CD4-positive, alpha-beta T cell (primary cell): ENCODE measurements at places on chromosomes 12 and 14. TPM values are rescaled to one million over a fixed set of nuclear protein-coding genes. Genes with fewer than 3 reads are reported as not detected.
A peak's percentile ranks its signal among the peaks of the same experiment; 100 is the strongest.

The BDKRB2 gene
- not detected for total RNA-seq

The KCNH3 gene
- total RNA-seq, result 2.4 TPM

The CBLN3 gene
- total RNA-seq, result 1.7 TPM

The STXBP6 gene
- not detected for total RNA-seq

The ANO4 gene
- not detected for total RNA-seq

The HELB gene
- total RNA-seq, result 35.8 TPM

The SLC8A3 gene
- not detected for total RNA-seq

The PLEKHD1 gene
- 0.63 TPM for total RNA-seq

The FAM90A1 gene
- 0.47 TPM for total RNA-seq

The TDRD9 gene
- 0.17 TPM for total RNA-seq

The TMEM132D gene
- not detected for total RNA-seq

The KRT81 gene
- not detected for total RNA-seq

The TEX52 gene
- total RNA-seq, result not detected

The DTD2 gene
- 5.7 TPM for total RNA-seq

DNA sequence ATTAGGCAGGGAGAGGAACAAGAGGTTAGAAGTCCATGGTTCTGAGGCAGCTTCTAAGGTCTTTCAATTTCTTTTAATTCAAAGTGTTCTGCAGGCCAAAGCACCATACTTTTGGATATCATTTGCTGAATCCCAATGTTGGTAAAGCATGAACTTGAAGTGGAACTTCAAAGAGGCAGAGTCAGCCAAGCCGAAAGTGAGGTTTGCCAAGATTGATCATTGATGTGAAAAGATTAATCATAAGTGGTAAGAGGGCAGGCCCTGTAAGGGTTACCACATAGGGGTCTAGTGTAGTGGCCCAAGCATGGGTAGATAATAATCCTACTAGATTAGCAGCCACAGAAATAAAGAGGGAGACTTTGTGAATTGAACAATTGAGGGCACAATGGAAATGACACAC is 191.7 kb upstream of the DIO2 start:
- DNase-seq, result no peak
- no peak overlapping the region for H3K4me3 ChIP-seq
- no peaks in the 10 kb centered on the region for H3K27me3 ChIP-seq
- no peaks in the 10 kb centered on the region for H3K36me3 ChIP-seq

DNA sequence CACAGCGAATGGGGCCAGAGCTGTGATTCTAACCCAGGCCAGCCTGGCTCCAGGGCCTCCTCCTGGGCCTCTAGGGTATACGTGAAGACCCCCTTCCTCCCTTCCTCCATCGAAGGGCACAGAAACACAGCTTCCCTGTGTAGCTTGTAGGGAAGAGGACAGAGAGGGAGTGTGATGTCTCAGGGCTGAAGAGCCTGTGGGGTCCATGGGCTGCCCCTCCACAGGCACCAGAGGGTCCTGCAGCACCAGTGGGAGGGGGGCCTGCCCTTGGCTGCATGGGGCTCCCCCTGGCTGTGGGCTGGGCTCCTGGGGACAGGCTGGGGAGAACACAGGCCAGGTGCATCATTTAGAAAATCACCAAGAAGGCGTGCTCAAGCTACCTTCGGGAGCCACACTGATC is 178.5 kb downstream of the CALM1 start:
- DNase-seq, result no peak
- H3K4me1 ChIP-seq, result no peaks in the 10 kb centered on the region
- no peaks in the 10 kb centered on the region for H3K36me3 ChIP-seq
- no peak overlapping the region for H3K4me3 ChIP-seq

DNA sequence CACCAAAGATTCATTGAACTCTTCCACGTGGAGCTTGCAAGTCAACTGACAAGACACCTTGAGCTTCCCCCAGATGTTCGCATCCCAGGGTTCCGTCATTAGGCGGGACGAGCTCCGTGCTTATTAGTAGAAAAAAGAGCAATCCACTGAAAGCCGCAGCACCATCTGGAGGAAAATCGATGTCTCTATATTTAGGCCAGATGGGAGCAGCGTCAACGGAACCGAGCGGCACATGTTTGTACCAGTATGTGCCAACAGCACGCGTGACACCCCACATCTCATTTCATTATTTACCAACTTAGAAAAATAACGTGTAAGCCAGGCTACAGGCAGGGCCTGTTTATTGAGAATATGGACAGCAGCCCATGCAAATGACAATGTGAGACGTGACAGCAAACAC is 45.8 kb upstream of the TMEM132D start:
- no peaks in the 10 kb centered on the region for H3K27me3 ChIP-seq
- H3K4me1 ChIP-seq, result no peaks in the 10 kb centered on the region
- no peaks in the 10 kb centered on the region for H3K36me3 ChIP-seq
- DNase-seq, result no peak
- no peak overlapping the region for H3K4me3 ChIP-seq

DNA sequence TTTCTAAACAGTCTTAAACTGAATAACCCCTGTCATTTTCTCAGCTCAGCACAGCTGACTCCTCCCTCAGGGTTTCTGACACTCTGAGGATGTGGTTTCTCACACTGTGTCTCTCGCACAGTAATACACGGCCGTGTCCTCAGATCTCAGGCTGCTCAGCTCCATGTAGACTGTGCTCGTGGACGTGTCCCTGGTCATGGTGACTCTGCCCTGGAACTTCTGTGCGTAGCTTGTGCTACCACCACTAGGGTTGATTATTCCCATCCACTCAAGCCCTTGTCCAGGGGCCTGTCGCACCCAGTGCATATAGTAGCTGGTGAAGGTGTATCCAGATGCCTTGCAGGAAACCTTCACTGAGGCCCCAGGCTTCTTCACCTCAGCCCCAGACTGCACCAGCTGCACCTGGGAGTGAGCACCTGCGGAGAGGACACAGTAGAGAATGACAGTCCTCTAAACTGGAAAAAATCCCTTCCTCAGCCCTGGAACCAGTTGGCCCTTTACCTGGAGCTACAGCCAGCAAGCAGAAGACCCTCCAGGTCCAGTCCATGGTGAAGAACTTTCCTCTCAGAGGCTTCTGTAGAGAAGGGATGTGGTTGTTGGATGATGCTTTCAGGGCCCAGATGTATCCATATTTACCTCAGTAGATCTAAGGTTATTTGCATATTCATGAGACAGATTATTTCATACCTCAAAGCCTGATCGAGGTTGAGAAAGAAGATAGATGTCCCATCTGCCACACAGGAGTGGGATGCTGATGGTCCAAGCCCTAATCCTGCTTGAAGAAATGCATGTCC is 984.8 kb downstream of the TMEM121 start:
- no peaks in the 10 kb centered on the region for H3K36me3 ChIP-seq
- peaks cover 72% of the 10 kb centered on the region for H3K4me1 ChIP-seq
- peak overlapping the region; percentile 20 for H3K4me3 ChIP-seq
- peak; percentile 70 for DNase-seq

DNA sequence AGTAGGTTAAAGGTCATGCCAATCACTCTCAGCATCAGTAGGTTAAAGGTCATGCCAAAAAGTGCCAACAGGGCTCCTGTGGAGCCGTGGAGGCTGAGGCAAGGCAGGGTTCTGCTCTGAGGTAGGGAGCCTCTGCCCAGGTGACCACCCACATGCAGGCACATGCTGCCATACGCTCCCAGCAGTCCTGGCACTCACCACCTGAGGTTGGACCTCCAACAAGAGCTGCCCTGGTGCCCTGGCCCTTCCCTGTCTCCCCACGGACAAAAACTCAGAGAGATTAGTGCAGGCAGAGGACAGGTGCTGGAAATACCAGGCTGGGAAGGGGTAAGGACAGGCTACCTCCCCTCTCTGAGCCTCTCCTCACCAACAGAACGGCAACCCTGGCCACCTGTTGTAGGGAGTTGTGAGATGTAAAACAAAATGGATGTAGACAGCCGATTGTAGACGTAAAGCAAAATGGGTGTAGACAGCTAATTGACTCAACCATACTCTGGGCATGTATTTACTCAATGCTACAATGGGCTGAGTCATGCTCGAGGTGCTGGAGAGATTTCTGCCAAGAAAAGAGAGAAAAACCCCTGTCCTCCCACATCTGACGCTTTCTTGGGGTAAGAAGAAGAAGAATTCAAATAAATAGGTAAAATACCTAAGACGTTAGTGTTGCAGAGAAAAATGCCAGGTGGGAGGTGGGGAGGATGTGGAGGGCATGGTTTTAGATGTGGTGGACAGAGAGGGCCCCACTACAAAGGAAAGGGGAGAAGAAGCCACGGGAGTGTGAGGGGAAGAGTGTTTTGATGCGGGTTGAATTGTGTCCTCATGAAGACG is 32.4 kb downstream of the LTBP2 start:
- no peaks in the 10 kb centered on the region for H3K27me3 ChIP-seq
- H3K27ac ChIP-seq, result no peak overlapping the region
- H3K4me1 ChIP-seq, result peaks cover 14% of the 10 kb centered on the region
- H3K36me3 ChIP-seq, result no peaks in the 10 kb centered on the region
- DNase-seq, result peak; percentile 9

GRCh38 chr14:100712490-100712889 is 14.2 kb upstream of the DLK1 start:
- no peaks in the 10 kb centered on the region for H3K36me3 ChIP-seq
- H3K4me1 ChIP-seq, result no peaks in the 10 kb centered on the region
- H3K4me3 ChIP-seq, result no peak overlapping the region
- no peak for DNase-seq
- no peak overlapping the region for H3K27ac ChIP-seq
- H3K27me3 ChIP-seq, result peaks cover 23% of the 10 kb centered on the region

DNA sequence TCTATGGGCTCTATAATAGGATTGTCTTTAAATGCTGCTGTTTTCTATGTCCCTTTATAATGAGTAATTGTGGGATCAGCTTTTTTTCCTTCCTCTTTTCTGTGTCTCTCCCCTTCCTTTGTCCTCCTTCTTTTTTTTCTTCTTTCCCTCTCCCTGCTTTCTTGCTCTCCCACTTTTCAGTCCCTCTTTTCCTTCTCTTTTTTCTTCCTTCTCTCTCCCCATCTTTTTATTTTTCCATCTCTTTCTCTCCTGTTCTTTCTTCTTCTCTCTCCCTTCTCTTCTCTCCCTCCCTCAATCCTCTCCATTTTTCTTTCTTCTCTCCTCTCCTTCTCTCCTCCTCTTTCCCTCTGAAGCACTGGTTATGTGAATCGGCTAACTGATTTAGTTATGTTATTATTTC is 62.5 kb upstream of the RD3L start:
- H3K4me3 ChIP-seq, result no peak overlapping the region
- no peak for DNase-seq
- no peak overlapping the region for H3K27ac ChIP-seq

DNA sequence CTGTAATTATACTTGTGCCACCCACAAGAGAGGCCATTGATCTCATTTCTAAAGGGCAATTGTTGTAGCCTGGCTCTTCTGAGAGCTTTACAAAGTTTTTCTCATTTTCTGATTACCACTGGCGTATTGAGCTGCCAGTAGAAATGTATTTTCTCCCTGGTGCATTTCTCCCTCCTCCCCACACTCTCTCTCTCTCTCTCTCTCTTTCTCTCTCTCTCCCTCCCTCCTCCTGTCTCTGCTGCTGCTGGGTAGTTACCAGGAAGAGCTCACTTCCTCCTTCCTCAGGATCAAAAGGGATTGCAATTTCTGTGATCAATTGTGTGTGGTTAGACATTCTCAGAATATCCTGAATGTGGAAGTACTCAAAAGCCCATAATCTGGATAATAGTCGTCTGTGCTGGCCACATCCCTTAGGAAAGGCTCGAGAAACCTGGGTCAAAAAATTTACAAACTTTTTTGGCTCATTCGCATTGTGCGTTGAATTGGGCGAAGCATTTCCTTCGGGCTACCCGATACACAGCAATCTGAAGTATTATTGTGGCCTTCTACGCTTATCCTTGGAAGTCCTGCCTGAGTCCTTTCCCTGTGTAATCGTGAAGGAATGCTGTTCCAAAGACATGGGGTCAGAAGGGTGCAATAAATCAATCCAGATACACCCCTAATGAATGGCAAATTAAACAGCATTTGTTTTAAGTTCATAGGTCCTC is 254.8 kb downstream of the MSRB3 start:
- DNase-seq, result no peak
- no peak overlapping the region for H3K4me3 ChIP-seq
- H3K27ac ChIP-seq, result no peak overlapping the region
- H3K27me3 ChIP-seq, result no peaks in the 10 kb centered on the region

DNA sequence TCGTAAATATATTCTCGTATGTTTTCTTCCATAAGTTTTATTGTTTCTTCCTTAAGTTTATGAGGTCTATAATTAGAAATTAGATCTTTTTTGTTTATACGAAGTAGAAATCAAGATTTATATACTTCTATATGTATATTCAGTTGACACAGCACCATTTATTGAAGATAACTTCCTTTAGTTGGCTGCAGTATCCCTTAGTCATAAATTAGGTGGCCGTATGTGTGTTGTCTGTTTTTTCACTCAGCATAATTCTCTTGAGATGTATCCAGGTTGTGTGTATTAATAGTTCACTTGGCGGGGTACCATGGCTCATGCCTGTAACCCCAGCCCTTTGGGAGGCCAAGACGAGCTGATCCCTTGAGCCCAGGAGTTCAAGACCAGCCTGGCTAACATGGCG is 40.5 kb downstream of the CFAP54 start:
- H3K27ac ChIP-seq, result no peak overlapping the region
- H3K4me3 ChIP-seq, result no peak overlapping the region
- no peaks in the 10 kb centered on the region for H3K36me3 ChIP-seq
- DNase-seq, result no peak
- H3K27me3 ChIP-seq, result no peaks in the 10 kb centered on the region
- H3K4me1 ChIP-seq, result no peaks in the 10 kb centered on the region

- no peak for DNase-seq
- H3K27ac ChIP-seq, result no peak overlapping the region
- no peaks in the 10 kb centered on the region for H3K36me3 ChIP-seq
Observed at GRCh38 chr14:91693346-91693745, 38.5 kb downstream of the CATSPERB start.

GRCh38 chr12:123971770-123972456 is 718 bp downstream of the CCDC92 start:
- peak; percentile 9 for DNase-seq
- H3K27ac ChIP-seq, result peak overlapping the region; percentile 38

GRCh38 chr14:86782092-86782580 is 1210.8 kb downstream of the GALC start:
- H3K4me1 ChIP-seq, result no peaks in the 10 kb centered on the region
- no peaks in the 10 kb centered on the region for H3K36me3 ChIP-seq
- H3K27ac ChIP-seq, result no peak overlapping the region

- no peaks in the 10 kb centered on the region for H3K27me3 ChIP-seq
- H3K4me3 ChIP-seq, result no peak overlapping the region
- no peaks in the 10 kb centered on the region for H3K4me1 ChIP-seq
- peaks cover 2% of the 10 kb centered on the region for H3K36me3 ChIP-seq
- no peak for DNase-seq
- H3K27ac ChIP-seq, result no peak overlapping the region
Observed at GRCh38 chr12:123494124-123494851, 36.3 kb downstream of the SNRNP35 start.

- DNase-seq, result no peak
- no peaks in the 10 kb centered on the region for H3K4me1 ChIP-seq
- H3K36me3 ChIP-seq, result no peaks in the 10 kb centered on the region
- no peak overlapping the region for H3K27ac ChIP-seq
- H3K27me3 ChIP-seq, result no peaks in the 10 kb centered on the region
- H3K4me3 ChIP-seq, result no peak overlapping the region
Observed at GRCh38 chr12:65977384-65977783, 153.1 kb downstream of the HMGA2 start.
